ENCODE measurements at places on chromosomes 4 and X.

DNA sequence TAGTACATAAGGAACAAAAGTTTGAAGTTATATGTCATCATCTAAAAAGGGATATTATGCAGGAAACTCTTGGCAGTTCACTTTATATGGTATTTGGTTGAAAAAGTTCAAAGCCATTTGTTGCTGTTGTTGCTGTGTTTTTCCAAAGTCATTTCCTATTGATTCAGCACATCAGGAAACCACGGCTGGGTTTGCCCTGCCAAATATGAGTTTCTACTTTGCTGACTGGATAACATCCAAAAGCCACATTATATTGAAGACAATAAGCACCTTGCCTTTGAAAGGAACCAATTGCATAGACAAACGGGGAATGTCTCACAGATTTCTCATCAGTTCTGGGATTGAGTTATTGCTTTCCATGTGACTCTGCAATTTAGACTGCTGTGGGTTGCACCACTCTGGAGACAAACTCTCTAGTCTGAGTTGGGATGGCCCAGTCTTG lies 206.1 kb downstream of the SLC39A8 start:
- no peak for DNase-seq

GRCh38 chr4:155855897-155856296 lies 10.2 kb downstream of the ASIC5 start:
- DNase-seq, result no peak

DNA sequence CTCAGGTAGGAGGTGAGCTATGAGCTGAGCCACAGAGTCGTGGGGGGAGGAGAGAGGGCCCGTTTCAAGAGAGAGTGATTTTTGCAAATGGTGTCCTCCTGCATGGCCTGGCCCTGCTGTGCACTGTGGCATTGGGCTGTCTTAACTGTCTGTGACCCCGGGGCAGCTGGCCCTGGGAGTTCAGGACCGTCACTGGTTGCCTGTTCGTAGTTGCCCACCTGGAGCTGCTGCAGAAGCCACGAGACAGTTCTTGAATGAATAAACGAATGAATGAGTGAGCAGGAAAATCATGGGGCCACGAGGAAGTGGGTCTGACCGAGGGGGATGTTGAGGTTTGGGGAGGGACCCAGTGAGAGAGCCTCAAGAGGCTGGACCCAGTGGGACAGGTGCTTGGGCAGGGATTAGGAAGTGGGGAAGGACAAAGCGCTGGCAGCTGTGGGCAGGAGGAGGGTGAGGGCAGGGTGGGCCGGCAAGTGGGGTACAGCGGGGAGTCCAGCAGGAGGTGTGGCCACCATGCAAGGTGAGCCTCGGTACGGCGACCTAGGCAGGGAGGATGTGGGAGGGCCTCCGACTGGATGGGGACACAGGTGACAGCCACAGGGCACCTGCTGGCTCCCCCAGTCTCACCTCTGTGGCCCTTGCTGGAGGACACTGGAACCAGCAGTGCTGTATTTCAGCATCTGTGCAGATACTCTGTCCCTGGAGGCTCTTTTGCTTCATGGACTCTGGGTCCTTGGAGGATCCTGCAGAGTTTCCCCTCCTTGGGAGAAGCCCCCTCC lies 10.2 kb downstream of the RGS12 start:
- DNase-seq, result peak; percentile 40

GRCh38 chrX:136015016-136015415 lies 29.8 kb downstream of the SLC9A6 start:
- no peak for DNase-seq

DNA sequence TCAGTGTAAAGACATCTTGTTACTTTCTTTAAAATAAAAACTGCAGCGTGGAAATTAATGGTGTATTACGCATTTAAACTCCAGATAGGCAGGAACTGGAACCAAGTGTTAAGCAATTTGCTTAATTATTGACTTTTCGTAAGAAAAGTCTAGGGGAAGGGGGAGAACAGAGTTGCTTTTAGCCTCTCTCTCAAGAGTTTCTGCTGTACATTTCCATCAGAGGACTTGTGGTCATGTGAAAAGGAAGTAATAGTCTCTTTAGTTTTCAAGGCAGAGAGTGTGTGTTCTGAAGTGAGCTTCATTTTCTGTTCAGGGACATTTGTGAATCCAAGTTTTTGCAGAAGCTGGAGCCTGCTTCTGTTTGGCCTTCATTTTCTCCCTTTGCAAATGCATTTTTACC lies 127.2 kb downstream of the UBE2K start:
- DNase-seq, result no peak

GRCh38 chr4:129788486-129788885 lies 692.5 kb downstream of the C4orf33 start:
- DNase-seq, result no peak

Measured in CD4-positive, alpha-beta T cell treated with Interleukin-21 for 1 hour (primary cell).